Amniotic epithelial cell (primary cell): ENCODE measurements at places on chromosomes 7 and 10.

- no peak for DNase-seq
Measured at GRCh38 chr7:84003191-84003590, 191.4 kb downstream of the SEMA3A start.

DNA sequence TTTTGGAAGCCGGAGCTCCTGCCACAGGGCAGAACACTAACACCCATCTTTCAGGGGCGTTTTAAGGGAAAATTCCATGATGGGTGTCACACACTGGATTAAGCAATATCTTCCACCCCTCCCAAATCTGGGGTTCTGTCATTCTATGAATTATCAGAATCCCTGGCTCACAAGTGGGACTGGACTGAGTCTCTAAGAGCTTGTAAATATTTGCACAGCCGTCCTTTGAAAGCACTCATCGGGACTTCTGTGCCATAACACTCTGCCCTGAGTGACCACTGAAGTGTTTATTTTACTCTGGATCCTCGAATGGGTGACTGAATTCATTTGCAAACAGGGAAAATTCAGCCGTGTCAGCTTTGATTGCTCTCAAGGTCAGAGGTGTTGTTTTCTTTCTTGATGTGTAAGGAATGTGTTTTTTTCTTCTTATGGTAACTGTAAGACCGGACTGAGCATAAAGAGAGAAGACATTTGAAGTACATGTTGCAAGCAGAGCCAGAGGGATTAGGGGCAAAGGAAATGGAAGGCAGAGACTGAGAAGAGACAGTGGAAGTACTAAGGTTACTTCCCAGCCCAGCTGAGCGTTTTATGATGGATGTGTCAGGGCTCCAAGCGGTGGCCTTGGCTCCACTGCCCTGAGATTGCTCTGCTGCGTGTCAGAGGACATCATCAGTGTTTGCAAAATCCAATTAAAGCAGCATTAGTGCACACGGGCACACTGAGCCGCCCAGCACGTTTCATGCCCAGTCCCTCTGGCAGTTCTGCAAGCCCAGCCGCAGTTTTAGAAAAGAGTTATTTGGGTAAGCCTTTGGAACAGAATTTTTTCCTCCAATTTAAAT, 17.7 kb upstream of the GTPBP4 start:
- peak; percentile 54 for DNase-seq

DNA sequence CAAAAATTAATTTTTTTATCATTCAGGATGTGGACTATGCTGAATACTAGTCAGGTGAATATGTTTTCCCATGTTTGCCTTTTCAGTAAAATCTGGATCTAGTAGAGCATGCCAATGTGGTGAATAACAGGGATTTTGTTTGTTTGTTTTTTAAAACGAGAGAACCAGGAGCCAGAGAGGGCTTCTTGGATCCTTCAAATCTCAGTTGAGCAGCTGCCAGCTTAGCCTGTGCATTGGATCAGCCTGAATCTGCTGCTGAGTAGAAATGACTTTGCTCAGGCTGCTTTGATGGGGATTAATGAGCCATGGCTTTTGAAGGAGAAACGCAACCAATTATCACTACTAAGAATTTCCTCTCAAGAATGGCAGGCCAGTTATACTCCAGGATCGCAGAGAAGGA, 493.8 kb downstream of the ARL4A start:
- DNase-seq = peak; percentile 19

GRCh38 chr10:87092861-87093631, 1.6 kb downstream of the GLUD1 start:
- peak; percentile 41 for DNase-seq

DNA sequence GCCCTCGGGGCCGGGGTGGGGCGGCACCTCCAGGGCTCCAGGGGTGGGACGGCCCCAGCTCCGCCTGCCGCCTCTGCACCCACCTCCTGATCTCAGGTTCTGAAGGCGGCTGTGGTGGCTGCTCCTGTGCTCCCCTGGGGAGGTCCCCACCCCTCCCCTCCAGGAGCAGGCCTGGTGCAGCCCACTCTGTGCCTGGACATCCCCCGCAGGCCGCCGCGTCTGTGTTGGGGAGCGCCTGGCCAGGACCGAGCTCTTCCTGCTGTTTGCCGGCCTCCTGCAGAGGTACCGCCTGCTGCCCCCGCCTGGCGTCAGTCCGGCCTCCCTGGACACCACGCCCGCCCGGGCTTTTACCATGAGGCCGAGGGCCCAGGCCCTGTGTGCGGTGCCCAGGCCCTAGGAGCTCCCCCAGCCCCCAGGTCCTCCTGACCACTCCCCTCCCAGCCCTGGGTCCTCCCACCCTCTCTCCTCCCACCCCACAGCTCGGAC, 5.5 kb downstream of the CYP2W1 start:
- DNase-seq = peak; percentile 51

DNA sequence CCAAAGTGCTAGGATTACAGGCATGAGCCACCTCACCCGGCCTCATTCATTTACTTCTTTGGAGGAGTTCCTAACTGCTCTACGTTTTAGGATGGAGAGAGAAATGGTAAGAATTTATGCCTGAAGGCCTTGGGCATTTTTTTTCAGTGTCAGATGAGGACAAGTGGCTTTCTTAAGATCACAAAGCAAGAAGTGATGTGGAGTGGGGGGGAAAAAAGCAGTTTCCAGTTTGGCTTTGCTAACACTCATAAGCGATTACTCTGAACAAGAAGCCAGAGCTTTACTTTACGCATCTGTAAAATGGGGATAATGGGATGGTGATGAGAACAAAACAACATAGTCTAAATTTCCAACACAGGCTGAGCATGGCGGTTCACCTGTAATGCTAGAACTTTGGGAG, 2.6 kb upstream of the PPIA start:
- DNase-seq = no peak

- DNase-seq = no peak
Measured at GRCh38 chr10:59234194-59234593, 57.8 kb downstream of the PHYHIPL start.
